ENCODE measurements at places on chromosomes 1 and 21. TPM values are rescaled to one million over a fixed set of nuclear protein-coding genes. Genes with fewer than 3 reads are reported as not detected.

Gene OLFM3
- total RNA-seq, result not detected

DNA sequence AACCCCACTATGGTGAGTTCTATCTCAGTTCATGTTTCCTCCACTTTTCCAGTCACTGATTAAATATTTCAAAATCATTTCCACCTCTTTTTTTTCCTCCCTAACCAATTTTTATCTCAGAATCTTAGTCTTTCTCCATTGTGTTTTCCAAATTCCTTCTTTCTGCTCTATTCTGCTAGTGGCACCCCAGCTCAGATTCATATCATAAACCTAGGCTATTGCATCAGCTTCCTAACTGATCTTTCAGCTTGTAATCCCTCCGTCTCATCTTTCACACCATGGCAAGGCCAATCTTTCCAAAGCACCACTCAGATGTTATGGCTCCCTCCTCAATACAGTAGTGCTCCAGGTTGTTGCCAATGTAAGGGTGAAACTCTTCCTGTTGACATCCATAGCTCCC, 631.9 kb downstream of the PLPP3 start:
- no peaks in the 10 kb centered on the region for H3K4me1 ChIP-seq
- H3K36me3 ChIP-seq, result no peaks in the 10 kb centered on the region
- DNase-seq, result no peak
- H3K4me3 ChIP-seq, result no peak overlapping the region

DNA sequence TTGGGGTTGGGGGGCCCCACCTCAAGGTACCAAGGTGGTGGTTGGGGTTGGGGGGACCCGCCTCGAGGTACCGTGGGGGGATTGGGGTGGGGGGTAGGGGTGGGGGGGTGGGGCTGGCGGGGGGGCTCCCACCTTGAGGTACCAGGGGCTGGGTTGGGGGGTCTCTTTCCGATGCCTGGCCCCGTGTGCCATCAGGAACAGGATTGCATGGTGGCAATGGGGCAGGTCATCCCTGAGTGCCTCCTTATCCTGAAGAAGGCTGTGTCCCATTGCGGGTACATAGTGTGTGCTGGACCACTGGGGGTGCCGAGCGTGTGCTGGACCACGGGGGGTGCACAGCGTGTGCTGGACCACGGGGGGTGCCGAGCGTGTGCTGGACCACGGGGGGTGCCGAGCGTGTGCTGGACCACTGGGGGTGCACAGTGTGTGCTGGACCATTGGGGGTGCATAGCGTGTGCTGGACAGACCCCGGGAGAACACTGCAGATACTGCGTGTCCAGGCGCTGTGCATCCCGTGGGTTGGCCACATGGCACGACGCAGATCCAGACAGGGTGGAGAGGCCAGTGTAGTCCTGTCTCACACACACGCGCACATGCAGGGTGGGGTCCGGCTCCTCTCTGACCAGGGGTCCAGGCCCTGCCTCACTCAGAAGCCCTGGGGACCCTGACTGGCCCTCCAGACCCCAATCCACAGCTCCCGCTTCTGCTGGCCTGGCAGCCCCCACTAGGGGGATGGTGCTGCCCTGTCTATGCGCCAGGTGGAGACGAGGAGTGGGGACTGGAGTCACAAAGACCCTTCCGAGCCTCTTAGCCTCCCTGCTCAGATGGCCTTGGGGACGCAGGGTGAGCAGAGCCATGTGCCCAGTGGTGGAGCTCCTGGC, 4.2 kb downstream of the SCNN1D start:
- H3K27me3 ChIP-seq, result peaks cover 6% of the 10 kb centered on the region
- DNase-seq, result no peak
- no peaks in the 10 kb centered on the region for H3K36me3 ChIP-seq
- no peak overlapping the region for H3K4me3 ChIP-seq
- H3K27ac ChIP-seq, result no peak overlapping the region

DNA sequence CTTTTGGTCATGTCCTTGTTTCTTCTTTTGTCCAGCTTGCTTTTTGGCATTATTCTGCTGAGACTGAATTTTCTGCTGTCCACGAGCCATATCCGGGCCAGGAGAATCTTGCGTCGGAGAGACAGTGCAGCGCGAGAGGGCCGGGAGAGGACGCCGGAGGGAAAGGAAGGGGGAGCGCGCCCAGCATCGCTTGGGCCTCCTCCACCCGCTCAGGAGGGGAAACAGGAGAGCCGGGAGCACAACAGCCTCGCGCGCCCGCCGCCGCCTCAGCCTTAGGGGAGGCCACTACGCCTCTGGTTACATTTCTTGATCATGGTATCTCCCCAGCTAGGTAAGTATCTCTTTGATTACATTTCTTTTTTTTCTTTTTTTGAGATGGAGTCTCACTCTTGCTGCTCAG, 7.4 kb upstream of the DEGS1 start:
- no peak overlapping the region for H3K27ac ChIP-seq
- DNase-seq, result peak; percentile 38
- no peaks in the 10 kb centered on the region for H3K36me3 ChIP-seq
- no peaks in the 10 kb centered on the region for H3K27me3 ChIP-seq

DNA sequence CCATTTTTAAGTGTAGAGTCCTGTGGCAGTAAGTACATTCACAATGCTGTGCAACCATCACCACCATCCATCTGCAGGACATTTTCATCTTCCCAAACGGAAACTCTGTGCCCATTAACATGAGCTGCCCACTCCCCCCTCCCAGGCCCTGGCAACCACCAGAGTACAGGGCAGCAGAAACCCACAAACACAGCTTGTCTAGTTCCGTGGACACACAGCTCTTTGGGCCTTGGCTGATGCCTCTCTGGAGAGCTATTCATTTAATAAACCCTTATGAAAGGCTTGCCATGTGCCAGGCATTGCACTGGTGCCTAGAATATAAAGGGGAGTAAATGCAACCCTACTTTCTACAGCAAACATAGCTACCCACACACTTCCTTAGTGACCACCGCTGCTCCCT, 28.0 kb downstream of the STUM start:
- no peaks in the 10 kb centered on the region for H3K27me3 ChIP-seq
- H3K36me3 ChIP-seq, result no peaks in the 10 kb centered on the region
- H3K4me1 ChIP-seq, result peaks cover 3% of the 10 kb centered on the region
- DNase-seq, result no peak

Gene KDF1
- total RNA-seq, result 9.3 TPM

Gene CACNA1S
- total RNA-seq, result 0.20 TPM

DNA sequence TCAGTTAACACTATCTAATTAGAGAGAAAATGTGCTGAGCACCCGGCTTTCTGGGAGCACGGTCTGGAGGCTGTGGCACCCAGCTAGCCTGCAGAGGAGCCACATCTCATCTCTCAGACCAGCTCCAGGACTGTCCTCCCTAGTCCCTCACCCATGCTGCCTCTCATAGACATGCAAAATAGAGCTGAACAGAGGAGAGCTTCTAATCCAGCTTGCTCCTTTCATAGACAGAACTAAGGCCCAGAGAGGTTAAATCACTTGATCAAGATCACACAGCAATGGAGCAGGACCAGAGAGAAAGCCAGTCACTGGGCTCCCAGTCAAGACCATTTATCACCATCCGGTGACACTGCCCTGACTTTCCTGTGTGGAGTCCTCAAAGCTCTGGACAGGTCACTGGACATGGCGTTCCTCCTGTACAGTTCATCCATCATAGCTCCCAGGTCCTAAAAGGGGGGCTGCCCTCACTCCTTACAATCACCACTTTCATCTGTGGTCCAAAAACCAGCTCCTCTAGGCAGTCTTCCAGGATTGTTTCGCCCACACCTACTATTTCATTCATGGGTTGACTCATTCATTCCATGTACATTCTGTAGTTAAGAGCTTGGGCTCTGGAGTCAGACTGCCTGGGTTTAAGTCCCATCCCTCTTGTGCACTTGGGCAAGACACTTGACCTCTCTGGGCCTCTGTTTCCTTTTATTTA, 8.8 kb upstream of the CAMK2N1 start:
- H3K27me3 ChIP-seq, result no peaks in the 10 kb centered on the region
- H3K4me3 ChIP-seq, result no peak overlapping the region
- DNase-seq, result no peak
- H3K4me1 ChIP-seq, result peaks cover 6% of the 10 kb centered on the region

Gene KCNJ9
- not detected for total RNA-seq

Gene GBP1
- total RNA-seq, result 62.5 TPM

GRCh38 chr1:245188403-245188802, 33.6 kb downstream of the KIF26B start:
- H3K27ac ChIP-seq, result no peak overlapping the region
- DNase-seq, result peak; percentile 29
- no peak overlapping the region for H3K4me3 ChIP-seq
- no peaks in the 10 kb centered on the region for H3K27me3 ChIP-seq
- H3K4me1 ChIP-seq, result no peaks in the 10 kb centered on the region

DNA sequence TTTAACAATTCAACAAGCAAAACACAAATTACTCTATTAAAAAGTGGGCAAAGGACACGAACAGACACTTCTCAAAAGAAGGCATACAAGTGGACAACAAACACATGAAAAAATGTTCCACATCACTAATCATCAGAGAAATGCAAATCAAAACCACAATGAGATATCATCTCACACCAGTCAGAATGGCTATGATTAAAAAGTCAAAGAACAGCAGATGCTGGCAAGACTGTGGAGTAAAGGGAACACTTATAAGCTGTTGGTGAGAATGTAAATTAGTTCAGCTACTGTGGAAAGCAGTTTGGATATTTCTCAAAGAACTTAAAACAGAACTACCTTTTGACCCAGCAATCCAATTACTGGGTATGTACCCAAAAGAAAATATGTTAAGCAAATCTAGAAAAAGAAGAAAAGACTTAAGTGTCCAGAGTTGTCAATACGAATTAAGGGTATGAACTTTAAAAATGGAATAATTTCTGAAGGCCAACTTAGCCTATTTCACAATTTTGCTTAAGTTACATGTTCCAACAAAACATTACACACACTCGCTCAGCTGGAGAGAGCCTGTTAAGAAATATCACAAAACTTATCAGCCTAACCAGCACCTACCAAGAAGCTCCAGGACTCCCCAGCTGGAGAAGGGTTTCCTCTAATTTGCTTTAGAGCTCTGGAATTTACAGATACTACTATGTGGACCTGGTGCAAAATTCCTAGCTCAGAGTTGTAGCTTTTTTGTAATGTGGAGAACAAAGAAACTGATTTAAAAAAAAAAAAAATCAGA, 232.1 kb downstream of the DUSP10 start:
- H3K36me3 ChIP-seq, result no peaks in the 10 kb centered on the region
- no peak overlapping the region for H3K27ac ChIP-seq

DNA sequence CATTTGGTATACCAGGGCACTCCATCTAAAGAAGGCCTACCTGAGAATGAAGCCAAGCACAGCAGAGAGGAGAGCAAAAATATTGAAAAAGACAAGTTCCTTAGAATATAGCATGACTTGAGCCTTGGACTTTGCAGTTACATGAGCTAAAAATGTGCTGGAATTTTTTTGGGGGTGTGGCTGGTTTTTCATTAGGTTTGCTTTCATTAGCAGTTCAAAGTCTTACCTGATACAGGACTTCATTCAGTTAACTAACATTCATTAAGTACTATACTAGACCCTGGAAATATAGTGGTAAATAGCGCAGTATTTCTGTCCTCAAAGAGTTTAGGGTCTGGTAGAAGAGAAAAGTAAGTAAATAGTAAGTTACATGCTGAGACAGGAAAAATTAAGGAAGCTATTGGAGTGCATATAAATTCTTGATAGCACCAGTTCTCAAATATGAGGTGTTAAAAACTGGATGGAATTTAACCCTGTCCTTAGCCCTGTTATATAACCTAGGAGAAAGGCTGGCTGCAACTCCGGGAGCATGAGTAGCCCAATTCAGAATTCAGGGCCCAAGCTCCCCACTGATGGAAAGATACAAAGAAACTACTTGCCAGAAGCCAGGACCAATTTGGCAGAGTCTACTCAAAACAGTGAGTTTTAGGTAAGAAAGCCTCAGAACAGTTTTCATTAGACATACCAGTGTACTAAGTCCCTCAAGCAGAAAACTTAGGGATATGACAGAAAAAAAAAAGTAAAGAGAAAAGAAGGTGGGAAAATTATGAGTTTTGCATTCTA, 3.1 kb upstream of the DOCK7 start:
- peaks cover 22% of the 10 kb centered on the region for H3K4me1 ChIP-seq
- H3K4me3 ChIP-seq, result no peak overlapping the region
- peaks cover 7% of the 10 kb centered on the region for H3K36me3 ChIP-seq

Gene CNR2
- total RNA-seq, result 0.09 TPM

GRCh38 chr1:84356881-84357280, 41.4 kb upstream of the DNASE2B start:
- H3K4me3 ChIP-seq, result no peak overlapping the region
- no peaks in the 10 kb centered on the region for H3K4me1 ChIP-seq
- DNase-seq, result peak; percentile 39
- no peak overlapping the region for H3K27ac ChIP-seq
- no peaks in the 10 kb centered on the region for H3K27me3 ChIP-seq

Gene ALDH9A1
- total RNA-seq, result 76.3 TPM

- H3K4me3 ChIP-seq, result no peak overlapping the region
- peak; percentile 86 for DNase-seq
- H3K27ac ChIP-seq, result no peak overlapping the region
These were observed 340.1 kb upstream of the PLXNA2 start for GRCh38 chr1:208584167-208584755.

- H3K4me3 ChIP-seq, result no peak overlapping the region
- H3K27ac ChIP-seq, result no peak overlapping the region
- no peaks in the 10 kb centered on the region for H3K4me1 ChIP-seq
- no peaks in the 10 kb centered on the region for H3K36me3 ChIP-seq
- no peaks in the 10 kb centered on the region for H3K27me3 ChIP-seq
- no peak for DNase-seq
These were observed 123.4 kb upstream of the COL6A1 start for GRCh38 chr21:45858180-45858579.

Gene SPRR2E
- not detected for total RNA-seq

GRCh38 chr1:82507011-82507410, 706.3 kb downstream of the ADGRL2 start:
- H3K27ac ChIP-seq, result no peak overlapping the region
- no peaks in the 10 kb centered on the region for H3K27me3 ChIP-seq
- H3K4me3 ChIP-seq, result no peak overlapping the region
- no peaks in the 10 kb centered on the region for H3K36me3 ChIP-seq
- H3K4me1 ChIP-seq, result no peaks in the 10 kb centered on the region

- no peaks in the 10 kb centered on the region for H3K27me3 ChIP-seq
- no peak for DNase-seq
- H3K4me3 ChIP-seq, result no peak overlapping the region
- no peaks in the 10 kb centered on the region for H3K36me3 ChIP-seq
- H3K27ac ChIP-seq, result no peak overlapping the region
- H3K4me1 ChIP-seq, result no peaks in the 10 kb centered on the region
These were observed 122.7 kb downstream of the RGS21 start for GRCh38 chr1:192439373-192440025.

Gene COL16A1
- 83.2 TPM for total RNA-seq

DNA sequence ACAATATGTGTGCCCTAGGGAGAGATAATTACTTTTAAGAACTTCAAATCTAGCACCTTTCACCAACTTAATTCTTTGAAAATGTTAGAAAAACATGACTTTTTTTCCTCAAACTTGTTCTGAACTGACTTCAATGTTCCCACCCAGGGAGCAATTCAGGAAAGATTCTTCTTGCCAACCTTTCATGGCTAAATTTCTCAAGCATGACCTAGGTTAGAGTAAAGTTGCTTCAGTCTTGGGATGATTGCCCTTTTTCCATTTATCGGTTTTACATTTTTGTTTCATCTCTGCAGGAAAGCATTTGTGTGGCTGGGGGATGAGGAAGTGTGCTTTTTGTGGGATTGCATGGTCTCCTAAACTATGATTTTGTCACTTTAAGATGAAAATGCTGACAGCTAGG, 647.7 kb downstream of the LTN1 start:
- H3K27ac ChIP-seq, result no peak overlapping the region
- H3K4me1 ChIP-seq, result no peaks in the 10 kb centered on the region
- no peak for DNase-seq
- H3K27me3 ChIP-seq, result no peaks in the 10 kb centered on the region
- no peak overlapping the region for H3K4me3 ChIP-seq
